Neural crest cell (in vitro differentiated cells): ENCODE measurements at places on chromosomes 6 and 20.

- no peak for DNase-seq
Measured at GRCh38 chr20:48711044-48711428, 116.8 kb downstream of the PREX1 start.

- no peak for DNase-seq
Measured at GRCh38 chr6:151279891-151280290, 40.1 kb downstream of the AKAP12 start.

GRCh38 chr6:106431972-106432371, 71.5 kb downstream of the CRYBG1 start:
- DNase-seq, result no peak

DNA sequence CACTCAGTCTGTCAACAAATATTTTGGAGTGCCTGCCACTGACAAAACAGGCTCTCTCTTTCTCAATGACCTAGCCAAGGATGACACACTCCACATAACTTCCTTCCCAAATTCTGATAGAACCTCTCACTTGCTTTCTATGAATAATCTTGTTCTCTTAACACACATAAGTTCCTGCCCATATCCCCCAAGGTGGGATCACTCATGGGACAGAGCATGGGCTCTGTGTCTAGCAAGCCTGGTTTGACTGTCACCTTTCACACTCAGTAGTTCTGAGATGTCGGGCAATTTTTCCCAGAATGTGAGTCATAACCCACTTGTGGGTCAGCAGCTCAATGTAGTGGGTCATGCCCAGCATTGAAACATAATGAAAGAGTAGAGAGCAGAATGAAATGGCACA, 78.1 kb downstream of the LRFN2 start:
- DNase-seq, result no peak

DNA sequence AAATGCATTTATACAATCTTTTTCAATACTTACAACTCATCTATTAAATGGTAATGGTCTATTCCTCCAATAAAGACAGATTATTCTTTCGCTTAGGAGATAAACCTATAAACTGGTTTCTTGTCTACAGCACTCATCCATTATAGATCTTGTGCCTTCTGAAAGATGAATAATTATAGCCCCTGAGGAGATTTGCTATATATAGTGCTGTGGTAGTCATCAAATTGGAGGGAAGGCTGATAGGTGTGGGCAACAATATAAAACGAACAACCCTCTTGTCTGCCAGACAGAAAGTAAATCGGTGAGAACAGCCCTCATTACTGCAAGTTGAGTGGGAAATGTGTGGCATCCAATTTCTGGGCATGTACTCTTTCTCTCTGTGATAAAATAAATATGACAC, 292.5 kb upstream of the CNR1 start:
- no peak for DNase-seq

GRCh38 chr20:17684077-17684888, 2.2 kb upstream of the RRBP1 start:
- DNase-seq, result no peak

- DNase-seq, result no peak
Measured at GRCh38 chr6:166936079-166936787, 20.1 kb downstream of the RNASET2 start.

DNA sequence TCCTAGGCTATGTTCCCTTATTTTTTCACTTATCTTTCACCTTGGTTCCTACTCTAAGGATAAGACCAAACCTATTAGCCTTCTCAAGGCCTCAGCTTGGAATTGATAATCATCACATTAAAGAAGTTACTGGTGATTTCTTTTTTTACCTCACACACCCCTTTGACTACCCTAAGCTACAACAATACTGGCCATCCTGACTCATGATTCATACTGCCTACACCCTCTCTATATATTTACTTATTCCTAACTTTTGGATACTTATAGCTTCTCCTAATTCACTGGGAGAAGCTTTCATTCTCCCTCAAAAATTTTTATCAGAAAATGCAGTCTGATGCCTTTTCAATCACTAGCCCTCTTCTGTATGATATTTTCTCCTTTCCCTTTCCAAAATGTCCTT, 256.1 kb downstream of the TBX18 start:
- DNase-seq, result no peak

DNA sequence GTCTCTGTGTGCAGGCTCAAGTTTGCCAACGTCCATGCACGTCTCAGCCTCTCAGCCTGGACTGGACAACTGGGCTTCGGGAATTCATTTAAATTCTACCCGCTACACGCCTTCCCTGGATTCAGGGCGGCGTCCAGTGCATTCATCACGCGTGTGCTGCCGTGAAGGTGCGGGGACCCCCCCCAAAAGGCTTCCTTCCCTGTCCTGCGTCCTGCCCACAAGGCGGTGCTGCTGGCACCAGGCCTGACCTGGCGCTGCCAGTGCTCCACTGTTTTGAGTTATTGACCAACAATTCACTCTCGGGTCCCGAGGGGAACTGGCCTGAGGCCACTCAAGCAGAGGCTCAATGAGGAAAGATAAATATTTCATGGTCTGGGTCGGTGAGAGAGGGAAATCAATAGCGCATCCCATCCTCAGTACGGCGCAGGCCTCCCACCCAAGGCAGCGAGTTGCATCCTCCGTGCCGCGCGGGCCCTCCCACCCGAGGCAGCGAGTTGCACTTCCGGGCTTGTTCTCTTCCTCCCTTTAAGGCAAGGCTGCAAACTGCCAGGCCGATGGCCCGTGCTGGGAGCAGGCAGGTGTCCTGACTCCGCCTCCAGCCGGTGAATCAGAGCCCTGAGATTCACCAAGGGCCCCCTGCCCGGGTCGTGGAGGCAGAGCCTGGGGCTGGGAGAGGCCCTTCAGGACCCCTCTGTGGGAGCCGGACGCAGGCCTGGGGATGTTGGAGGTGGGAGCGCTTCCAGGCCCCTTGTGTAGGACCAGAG, 22.8 kb upstream of the BHLHE23 start:
- DNase-seq, result no peak

- no peak for DNase-seq
Measured at GRCh38 chr6:22353101-22353500, 56.3 kb upstream of the PRL start.

- DNase-seq, result no peak
Measured at GRCh38 chr20:61053487-61053886, 198.6 kb upstream of the CDH4 start.

GRCh38 chr20:48102076-48102787, 317.0 kb upstream of the SULF2 start:
- DNase-seq, result no peak

DNA sequence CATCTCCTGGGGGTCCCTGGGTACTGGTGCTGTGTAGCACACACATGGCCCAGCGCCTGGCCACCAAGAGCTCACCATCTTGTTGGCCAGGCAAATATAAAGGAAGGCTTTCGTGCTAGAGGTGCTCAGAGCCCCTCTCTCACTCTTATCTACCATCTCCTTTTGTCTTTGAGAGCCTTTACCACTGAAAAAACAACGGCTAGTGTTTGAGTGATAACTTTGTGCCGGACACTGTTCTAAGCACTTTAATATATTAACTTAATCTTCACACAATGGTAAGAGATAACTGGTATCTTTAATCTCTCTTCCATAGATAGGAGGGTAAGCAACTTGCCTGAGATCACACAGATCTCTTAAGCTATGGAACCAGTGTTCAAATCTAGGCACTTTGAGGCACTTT, 21.5 kb upstream of the ARHGAP18 start:
- DNase-seq, result no peak

DNA sequence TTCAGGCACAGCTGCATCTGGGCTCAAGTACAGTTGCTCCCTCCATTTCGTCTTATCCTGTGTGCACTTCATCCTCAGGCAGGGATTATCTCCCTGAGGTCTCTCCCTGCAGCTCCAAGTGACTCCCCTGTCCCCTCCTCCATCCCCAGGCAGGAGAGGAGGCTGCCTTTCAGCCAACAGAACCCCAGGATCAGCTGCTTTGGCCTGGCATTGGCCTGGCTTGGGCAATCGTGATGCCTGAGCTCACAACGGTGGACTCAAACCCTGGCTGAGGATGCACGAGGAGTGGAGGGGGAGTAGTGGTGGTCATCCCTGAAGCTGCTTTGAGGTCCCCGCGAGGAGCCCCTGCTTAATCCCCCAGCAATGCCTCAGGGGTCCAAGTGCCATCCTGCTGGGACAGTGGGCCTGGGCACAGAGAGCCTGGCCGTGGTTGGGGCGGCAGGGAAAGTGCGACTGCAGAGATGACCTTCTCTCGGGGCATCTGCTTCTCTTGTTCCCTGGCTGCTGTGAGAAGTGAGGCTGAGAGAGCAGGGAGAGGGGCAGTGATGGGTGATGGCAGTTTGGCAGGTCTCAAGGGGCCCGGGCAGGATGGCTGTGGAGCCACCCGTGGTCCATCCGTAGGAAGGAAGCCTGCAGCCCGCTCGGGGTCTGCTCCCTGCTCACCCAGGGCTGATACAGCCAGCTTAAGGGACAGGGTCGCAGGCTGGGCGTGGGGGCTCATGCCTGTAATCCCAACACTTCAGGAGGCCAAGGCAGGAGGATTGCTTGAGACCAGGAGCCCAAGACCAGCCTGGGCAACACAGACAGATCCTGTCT, 6.0 kb upstream of the HRH3 start:
- no peak for DNase-seq
